ENCODE measurements at places on chromosomes 12 and 14.
A peak's percentile ranks its signal among the peaks of the same experiment; 100 is the strongest.

GRCh38 chr12:111664961-111665865 lies 20.5 kb downstream of the BRAP start:
- no peak for DNase-seq

GRCh38 chr12:118544569-118544968 lies 168.2 kb downstream of the SUDS3 start:
- DNase-seq = peak; percentile 59

DNA sequence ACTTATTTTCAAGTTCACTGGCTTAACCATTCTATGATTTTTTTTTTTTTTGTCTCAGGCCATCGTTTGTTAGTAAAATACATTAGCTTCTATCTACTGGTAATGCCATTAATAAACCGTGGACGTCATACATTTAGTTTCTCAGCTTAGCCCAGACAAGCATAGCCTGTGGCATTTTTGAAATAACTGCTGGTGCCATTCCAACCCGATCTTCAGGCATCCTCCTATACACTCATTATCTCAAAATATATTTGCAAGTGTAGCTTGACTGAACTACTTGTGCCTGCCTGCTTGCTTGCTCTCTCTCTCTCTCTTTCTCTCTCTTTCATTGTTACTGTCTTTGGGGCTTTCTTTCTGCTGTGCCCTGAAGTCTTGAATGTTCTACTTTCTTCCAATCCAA lies 12.7 kb upstream of the MBIP start:
- DNase-seq = no peak

DNA sequence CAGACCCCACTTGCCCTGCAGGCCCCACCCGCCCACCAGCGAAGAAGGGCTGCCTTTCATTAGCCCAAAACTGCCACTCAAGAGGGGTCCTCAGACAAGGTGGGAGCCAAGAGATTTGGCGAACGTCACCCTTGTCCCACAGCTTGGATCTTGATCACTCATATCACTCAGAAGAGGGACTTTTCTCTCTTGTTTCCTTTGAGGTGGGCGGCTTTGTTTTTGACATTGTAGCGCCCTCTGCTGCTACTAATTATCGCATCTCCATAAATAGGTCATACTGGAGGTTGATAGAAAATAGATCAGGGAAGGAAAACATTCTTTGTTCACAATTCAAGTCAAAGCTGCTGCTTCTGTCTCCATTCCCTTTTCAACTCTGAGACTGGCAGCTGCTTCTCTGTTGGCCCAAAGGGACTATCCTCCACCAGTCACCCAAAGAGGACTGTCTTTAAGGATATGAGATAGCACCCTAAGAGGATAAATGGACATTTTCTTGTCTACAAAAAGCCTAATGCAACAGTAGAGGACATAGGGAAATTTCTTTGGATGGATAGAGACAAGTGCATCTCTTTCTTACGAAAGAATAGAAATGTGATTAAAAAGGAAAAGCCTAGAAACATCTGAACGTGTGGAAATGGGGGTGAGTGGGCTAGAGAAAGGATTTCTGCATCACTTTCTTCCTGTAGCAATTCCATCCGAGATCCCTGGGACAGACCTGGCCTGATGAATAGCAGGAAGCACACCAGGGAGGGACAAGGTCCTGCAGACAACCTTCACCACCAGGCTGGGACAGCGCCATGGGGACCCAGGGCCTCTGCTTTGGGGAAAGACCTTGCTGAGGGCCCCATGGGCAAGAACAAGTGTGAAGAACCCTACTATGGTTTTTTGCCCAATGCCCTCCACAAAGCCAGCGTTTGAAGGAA lies 115.8 kb downstream of the DAD1 start:
- DNase-seq = peak; percentile 90

DNA sequence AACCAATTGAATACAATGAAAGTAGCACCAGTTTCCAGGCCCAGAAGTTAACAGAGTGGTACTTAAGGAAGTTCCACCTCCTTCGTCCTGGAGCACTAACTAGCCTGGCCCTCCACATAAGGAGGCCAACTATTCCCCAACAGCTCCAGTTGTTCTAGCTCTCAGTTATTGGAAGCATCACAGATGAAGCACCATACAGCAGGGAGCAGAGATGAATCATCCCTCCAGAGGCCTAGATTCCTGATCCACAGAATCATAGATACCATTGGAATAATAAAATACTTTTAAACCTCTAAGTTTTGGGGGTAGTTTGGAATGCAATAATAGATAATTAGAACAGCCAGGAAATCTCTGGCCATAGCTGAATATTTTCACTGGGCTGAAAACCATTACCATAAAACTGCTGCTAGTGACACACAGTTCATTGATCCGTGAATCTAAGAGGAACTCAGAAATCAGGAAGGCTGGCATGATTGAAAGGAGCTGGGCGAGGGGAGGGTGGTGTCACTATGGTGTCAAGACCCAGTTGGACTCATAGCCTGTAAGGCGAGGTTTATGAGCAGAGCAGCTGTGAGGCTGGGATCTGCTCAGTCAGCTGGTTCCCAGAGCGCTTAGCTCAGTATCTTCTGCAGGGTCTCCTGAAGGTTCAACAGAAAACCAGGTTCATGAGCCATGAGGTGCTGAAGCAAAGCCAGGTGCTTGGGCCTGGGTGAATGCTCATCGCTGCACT lies 371.4 kb upstream of the TMTC1 start:
- DNase-seq = no peak

GRCh38 chr14:90756755-90757345 lies 59.4 kb downstream of the TTC7B start:
- DNase-seq = peak; percentile 39

DNA sequence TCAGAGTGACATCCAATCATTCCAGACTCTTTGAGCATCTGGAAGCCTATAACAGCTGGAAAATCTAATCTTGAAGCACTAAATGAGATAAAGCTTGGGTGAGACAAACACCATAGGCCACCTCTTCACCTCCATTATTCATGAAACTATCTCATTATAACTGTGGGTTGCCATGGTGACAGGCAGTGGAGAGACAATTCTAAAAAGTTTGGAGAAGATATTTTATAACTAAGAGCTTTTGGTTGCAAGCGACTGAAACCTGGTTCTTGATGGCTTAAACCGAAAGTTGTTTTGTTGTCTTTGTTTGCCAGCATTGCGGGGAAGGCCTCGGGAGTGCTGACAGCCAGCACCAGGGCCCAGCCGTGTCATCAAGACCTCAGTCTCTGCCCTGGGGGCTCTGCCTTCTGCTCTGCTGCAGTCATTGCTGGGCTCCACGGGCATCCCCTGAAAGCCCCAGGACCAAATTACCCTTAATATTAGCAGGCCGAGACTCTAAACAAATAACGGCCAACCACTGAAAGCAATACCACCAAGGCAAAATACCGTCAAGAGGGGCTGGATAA lies 353.6 kb upstream of the SFSWAP start:
- DNase-seq = no peak

DNA sequence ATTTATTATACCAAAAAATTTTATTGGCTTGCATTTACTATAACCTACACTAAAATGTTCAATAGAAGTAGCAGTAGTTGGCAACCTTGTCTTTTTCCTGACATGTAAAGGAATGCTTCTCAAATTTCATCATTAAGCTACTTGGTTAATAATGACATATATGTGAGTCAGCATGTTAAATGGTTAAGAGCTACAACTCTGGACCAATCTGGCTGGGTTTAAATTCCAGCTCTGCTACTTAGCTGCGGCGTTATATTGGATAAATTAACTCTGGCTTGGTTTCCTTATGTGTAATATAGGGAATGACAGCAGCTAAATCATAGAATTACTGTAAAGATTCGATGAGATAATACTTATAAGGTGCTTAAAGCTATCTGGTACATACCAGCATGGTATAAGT lies 53.7 kb upstream of the OTOGL start:
- no peak for DNase-seq

DNA sequence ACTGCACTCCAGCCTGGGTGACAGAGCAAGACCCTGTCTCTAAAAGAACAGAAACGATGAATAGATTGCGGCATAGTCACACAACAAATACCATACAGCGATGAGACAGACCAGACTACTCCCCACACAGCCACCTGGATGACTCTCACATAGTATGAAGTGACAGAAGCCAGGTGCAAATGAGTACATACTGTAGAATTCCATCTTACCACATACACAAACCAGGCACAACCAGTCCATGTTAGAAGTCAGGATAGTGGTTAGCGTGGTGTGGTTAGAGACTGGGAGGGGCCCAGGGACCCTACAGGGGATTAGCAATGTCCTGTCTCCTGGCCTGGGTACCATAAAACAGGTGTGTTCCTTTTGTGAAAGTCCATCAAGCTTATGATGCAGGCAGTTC lies 53.8 kb downstream of the FAM222A start:
- no peak for DNase-seq

DNA sequence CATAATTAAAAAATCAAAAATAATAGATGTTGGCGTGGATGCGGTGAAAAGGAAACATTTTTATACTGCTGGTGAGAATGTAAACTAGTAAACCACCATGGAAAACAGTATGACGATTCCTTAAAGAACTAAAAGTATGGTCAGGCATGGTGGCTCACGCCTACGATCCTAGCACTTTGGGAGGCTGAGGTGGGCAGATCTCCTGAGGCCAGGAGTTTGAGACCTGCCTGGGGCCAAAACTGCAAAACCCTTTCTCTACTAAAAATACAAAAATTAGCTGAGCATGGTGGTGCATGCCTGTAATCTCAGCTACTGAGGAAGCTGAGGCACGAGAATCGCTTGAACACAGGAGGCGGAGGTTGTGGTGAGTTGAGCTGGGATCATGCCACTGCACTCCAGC lies 195.7 kb upstream of the BMP4 start:
- no peak for DNase-seq

DNA sequence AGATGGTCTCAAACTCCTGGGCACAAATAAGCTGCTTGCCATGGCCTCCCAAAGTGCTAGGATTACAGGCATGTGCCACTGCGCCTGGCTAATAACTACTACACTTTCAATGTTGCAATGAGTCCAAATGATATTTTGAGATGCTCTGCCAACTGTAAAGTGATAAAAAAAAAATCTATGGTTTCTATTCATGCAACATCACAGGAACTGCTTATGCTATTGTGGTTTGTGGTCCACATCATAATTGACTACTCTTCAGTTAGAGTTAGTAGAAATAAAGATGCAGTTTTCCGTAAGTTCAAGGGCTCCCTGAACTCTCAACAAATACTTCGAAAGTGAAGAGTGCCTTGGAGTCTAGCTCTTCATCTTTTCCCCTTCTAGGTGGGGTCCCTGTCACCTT lies 239.4 kb downstream of the C12orf75 start:
- DNase-seq = no peak

GRCh38 chr14:63964113-63964512 lies 111.3 kb downstream of the SYNE2 start:
- DNase-seq = no peak

DNA sequence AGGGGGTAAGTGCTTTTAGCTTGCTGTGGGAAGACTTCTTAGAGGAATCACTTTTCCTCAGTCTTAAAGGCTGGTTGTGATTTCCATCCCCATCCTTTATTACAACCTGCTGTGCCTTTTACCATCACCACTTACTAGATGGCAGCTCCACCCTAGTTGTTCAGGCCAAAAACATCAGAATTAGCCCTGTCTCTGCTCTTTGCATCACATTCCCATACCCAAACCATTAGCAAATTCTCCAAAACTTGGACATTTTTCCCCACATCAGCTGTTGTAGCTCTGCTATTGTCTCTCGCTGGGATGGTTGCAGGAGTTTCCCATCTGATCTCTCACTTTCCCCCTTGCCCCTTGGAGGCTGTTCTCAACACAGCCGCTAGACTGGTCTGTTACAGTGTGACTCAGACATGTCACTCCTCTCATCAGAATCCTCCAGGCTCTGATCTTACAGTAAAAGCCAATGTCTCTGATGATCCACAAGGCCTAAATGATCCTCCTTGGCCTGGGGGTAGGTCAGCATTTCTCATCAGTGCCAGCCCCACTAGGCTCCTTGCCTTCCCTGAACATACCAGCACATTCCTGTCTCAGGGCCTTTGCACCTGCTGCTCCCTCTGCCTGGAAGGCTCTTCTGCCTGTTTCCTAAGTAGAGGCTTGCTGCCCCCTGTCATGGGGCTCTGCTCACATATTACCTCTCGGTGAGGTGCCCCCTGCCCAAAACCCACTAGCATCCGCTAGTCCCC lies 102.5 kb downstream of the BEGAIN start:
- no peak for DNase-seq

- DNase-seq = no peak
Observed at GRCh38 chr14:28515571-28515970, 251.0 kb upstream of the FOXG1 start.

DNA sequence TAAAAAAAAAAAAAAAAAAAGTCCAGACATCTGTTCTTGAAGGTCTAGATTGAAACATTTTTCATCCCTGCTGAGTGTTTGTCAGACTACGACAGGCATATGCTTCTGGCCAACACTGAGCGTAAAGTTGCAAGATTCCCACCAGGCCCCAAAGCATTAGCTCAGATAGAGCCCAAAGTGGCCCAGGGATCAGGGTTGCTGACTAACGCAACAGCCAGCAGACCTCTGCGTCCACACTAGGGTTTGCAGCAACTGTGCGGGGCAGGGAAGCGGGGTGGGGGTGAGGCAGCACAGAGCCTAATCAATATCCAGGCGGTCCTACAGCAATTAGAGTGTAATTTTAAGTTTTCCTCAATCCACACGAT lies 55.7 kb downstream of the SSH1 start:
- no peak for DNase-seq

- no peak for DNase-seq
Observed at GRCh38 chr14:74510223-74510931, 16.8 kb downstream of the ISCA2 start.

DNA sequence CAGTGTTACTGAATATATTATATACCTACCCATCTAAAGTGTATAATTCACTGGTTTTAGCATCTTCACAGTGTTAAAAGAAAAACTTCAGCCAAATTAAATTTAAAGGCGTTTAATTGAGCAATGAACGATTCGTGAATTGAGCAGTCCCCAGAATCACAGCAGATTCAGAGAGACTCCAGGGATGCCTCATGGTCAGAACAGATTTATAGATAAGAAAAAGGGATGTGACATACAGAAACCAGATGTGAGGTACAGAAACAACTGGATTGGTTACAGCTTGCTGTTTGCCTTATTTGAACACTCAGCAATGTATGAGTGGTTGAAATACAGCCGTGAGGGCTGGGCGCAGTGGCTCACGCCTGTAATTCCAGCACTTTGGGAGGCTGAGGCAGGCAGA lies 84.6 kb downstream of the WNK1 start:
- peak; percentile 11 for DNase-seq

DNA sequence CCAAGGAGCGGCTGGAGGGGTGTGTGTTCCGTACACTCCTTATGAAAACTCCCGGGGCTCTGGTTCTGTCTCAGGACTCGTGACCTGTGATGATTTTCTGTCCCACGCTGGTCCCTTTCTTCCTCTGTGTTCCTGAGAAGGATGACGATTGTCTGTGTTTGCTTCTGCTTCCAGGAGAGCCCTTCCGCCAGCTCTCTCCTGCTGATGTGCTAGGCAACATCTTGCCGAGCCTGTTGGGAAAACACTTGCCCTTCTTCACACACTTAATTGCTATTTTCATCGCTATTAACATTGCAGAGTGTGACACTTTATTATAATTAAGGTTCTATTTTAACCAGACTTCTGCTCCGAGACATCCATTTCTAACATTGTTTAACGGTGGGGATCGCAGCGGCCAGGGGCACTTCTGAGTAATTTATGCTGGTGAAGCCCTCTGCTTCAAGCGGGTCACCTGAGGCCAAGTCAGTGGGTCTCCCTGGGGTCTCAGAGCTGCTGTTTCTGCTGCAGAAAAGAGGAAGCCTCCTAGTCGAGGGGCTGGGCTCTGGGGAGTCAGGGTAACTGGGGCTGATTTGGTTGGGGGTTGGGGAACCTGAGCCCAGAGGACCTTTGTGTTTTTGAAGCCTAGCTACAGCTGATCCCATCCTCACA lies 88.6 kb downstream of the PRMT8 start:
- peak; percentile 11 for DNase-seq

All from NB4 (cell line).